ENCODE measurements at places on chromosomes 4 and X.

- DNase-seq: peak; percentile 58
These were observed 6.7 kb upstream of the ERCC6L start for GRCh38 chrX:72245461-72246089.

GRCh38 chrX:46917622-46918021 lies 5.4 kb downstream of the JADE3 start:
- no peak for DNase-seq

DNA sequence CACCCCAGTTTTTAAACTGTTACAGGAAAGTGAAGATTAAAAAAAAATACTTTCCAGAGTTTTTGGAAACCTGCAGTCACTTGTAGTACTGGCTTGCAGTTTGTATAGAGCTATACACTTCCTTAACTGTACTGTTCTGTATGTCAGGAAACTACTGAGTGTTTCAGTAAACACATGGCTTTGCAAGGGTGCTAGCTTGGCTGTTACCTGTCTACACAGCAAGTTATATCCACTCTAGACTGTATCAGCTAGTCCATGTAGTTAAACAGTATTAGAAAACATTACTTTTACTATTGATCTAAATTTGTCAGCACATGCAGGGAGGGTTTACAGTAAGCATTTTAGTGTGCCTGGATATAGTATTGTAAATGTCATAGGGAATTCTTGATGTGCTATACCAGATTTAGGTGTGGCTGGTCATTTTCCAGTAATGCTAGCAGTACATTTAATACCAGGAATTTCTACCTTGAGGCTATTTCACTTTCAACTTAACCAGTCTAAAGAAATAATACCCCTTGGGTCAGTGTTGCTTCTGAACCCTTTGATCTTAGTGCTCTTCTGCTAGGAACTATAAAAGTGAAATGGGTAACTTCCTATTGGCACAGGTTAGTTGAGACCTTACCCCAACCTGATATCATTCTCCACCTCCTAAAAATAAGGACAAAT lies 192.3 kb upstream of the ANKRD50 start:
- DNase-seq: no peak

DNA sequence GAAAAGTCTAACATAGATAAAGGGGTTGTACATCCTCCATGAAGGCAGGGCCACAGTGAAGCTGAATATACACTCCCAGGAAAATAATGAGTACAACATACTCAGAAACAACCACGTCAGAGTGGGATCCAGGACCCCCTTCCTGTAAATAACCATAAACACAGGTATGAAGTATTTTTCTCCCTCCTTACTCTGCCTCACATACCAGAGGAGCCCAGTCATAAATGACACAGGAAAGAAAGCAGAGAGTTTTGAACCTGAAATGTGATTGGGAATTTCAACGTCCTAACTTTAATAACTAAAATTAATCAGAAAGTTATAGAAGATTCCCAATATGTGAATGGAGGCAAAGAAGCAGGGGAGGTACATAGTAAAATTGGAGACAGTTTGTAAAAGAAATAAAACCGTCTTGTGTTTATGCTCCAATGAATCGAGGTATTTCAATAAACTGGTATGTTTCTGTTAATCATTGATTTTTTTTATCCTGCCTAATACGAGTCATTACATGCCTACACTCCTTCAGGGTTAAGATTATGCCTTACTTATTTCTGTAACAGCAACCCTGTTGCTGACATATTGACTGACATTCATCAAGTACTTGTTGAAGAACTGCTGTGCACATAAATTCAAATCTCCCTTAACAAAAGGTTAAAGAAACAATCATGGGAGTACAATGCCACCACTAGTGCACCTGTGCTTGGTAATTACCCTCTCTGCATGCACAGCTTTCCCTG lies 431.3 kb downstream of the KCNIP4 start:
- DNase-seq: no peak

- DNase-seq: no peak
These were observed 495.2 kb downstream of the INPP4B start for GRCh38 chr4:142350871-142351270.

DNA sequence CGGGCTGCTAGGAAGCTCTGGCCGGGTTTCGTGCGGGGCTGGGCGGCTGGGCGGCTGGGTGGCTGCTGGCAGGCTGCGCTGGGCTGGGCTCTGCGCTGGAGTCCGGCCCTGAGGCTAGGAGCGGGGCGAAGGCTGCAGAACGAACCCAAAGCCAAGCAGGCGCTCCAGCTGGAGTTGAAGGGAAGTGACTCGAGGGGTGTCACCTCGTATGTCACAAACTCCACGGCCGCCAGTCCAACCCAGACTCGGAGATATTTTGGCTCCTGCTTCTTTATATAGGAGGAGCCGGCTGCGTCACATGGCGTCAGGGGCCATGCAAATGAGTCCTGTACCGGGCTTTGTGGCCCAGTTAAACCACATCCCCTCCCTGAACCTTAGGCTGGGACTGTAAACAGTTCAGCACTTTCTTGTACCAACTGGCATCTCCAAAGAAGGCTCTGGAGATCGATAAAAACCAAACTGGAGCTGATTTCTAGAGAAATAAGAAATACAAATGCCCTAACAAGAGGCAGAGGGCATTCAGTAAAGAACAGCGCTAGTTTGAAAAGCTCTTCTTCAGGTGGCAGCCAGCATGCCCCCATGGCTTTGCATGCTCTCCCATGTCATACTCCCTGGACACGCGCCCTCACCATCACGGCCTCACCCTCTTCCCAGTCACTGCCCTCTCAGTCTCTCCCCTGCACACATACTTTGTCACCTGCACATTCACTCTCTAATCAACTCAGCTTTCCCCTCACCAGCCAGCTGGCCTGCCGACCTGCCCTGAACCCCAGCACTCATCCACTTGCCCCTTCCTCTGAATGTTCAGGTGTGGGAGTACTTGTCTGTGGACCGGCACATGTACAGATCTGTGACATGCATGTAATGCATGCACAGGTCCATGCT lies 58.5 kb downstream of the TSC22D3 start:
- peak; percentile 84 for DNase-seq

DNA sequence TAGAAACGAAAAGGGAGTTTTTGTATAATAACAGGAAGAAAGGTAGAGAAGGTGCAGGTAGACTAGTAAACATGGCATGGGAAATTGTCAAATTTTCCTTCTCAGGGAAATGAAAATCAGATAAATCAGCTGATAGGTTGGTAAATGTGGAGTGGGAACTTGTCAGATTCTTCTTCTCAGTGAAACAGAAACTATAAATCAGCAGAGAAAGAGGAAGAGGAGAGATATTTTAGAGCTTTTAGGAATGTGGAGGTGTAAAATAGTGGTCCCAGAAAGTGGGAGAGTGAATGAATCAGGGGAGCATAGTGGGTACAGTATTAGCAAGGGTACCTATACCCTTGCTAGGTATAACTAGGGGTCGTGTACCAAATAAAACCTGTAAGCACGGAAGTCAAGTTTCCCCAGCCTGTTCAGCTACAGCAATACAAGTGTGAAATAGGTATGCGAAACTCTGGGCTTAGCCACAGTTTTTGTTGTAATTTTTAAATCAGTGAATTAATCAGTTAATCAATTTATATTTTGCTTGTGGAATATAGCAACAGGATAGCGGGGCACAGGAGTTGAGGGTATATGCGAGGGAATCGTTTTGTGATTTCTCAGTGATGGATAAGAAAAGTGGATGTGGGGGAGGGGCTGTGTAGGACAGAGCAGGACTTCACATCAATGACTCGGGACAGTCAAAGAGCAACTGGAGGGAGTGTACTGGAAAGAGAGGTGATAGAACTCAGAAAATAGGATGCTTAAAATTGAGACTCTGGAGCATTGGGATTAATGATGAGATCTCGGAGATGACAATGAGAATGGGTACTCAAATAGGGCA lies 561.5 kb downstream of the INPP4B start:
- DNase-seq: no peak

DNA sequence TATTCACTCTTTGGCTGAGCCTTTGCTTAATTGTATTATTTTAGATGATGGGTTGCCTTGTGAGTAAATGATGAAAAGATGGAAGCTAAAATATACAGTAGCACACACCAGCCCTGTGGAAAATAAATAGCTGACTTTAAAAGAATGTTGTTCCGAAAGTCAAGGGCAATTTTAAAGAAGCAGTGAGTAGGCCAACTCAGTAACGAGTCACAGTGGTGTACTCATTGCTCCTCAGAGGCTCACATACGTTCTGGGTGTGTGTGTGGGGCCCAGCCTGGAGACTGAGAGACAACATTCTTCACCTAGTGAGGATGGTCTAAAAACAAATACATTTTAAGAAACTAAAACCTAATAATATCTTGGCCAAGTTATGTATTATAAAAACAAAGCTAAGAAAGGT lies 640.3 kb downstream of the TRIML1 start:
- DNase-seq: no peak

Measured in erythroblast (primary cell).